ENCODE measurements at places on chromosomes 7 and 10. TPM values are rescaled to one million over a fixed set of nuclear protein-coding genes. Genes with fewer than 3 reads are reported as not detected.

The SEC31B gene
- polyA plus RNA-seq: 0.98 TPM

The PRLHR gene
- not detected for polyA plus RNA-seq

The NEBL gene
- not detected for polyA plus RNA-seq

The C10orf105 gene
- not detected for polyA plus RNA-seq

The CPN1 gene
- not detected for polyA plus RNA-seq

The ANKRD1 gene
- not detected for polyA plus RNA-seq

The TDRD1 gene
- 0.17 TPM for polyA plus RNA-seq

The UCMA gene
- not detected for polyA plus RNA-seq

The FRMPD2 gene
- polyA plus RNA-seq: not detected

The PLPP4 gene
- not detected for polyA plus RNA-seq

The EPHB4 gene
- polyA plus RNA-seq: 0.46 TPM

The GNAI1 gene
- polyA plus RNA-seq: 6.7 TPM

The HIP1 gene
- polyA plus RNA-seq: 2.0 TPM

The HELLS gene
- 6.3 TPM for polyA plus RNA-seq

The FGFR2 gene
- not detected for polyA plus RNA-seq

The ACTR3C gene
- polyA plus RNA-seq: 2.1 TPM

The TM9SF3 gene
- 71.2 TPM for polyA plus RNA-seq

The UCN3 gene
- not detected for polyA plus RNA-seq

The PRPS1L1 gene
- not detected for polyA plus RNA-seq

The SH2B2 gene
- polyA plus RNA-seq: 0.31 TPM

The STEAP1B gene
- polyA plus RNA-seq: 0.28 TPM

The BAG3 gene
- polyA plus RNA-seq: 12.5 TPM

The VPS41 gene
- polyA plus RNA-seq: 33.3 TPM

The PTPRE gene
- polyA plus RNA-seq: 7.8 TPM

The GDF2 gene
- polyA plus RNA-seq: not detected

The NUTM2E gene
- not detected for polyA plus RNA-seq

The POR gene
- polyA plus RNA-seq: 45.2 TPM

The NUTM2A gene
- polyA plus RNA-seq: 0.07 TPM

The ENKUR gene
- not detected for polyA plus RNA-seq
